Mammary microvascular endothelial cell (primary cell): ENCODE measurements at places on chromosomes 1 and 21. TPM values are rescaled to one million over a fixed set of nuclear protein-coding genes. Genes with fewer than 3 reads are reported as not detected.

Gene KRTAP19-1
- total RNA-seq: not detected in 2 replicates

Gene CD244
- total RNA-seq: not detected in 2 replicates

Gene TNFRSF4
- total RNA-seq: 1.4 and 2.0 TPM in 2 replicates

Gene NID1
- total RNA-seq: 84.1 and 87.7 TPM in 2 replicates

Gene KIF21B
- total RNA-seq: 1.00 and 1.2 TPM in 2 replicates

Gene ASTN1
- total RNA-seq: not detected in 2 replicates

Gene CELA3A
- not detected in 2 replicates for total RNA-seq

Gene CAP1
- total RNA-seq: 536 and 540 TPM in 2 replicates

Gene INTS11
- total RNA-seq: 83.0 and 98.9 TPM in 2 replicates

Gene UBL4B
- not detected in 2 replicates for total RNA-seq

Gene LDLRAD1
- not detected in 2 replicates for total RNA-seq

Gene CAPN9
- total RNA-seq: not detected in 2 replicates

Gene NR1I3
- total RNA-seq: not detected in 2 replicates

Gene PRAMEF5
- not detected in 2 replicates for total RNA-seq

Gene SYT6
- total RNA-seq: not detected in 2 replicates

Gene LRRIQ3
- total RNA-seq: 0.27 and 0.34 TPM in 2 replicates

Gene BLACAT1
- 0.05 and 0.07 TPM in 2 replicates for total RNA-seq

Gene KIF26B
- 0.15 and 0.20 TPM in 2 replicates for total RNA-seq

Gene HCN3
- total RNA-seq: 0.20 TPM in 2 replicates

Gene FMN2
- total RNA-seq: 0.15 TPM in 1 of 2 replicates, not detected in the other

Gene BEST4
- total RNA-seq: not detected in 2 replicates

Gene IL6R
- total RNA-seq: 5.3 and 8.3 TPM in 2 replicates

Gene RNU1-4
- total RNA-seq: under 0.01 TPM in 1 of 2 replicates, not detected in the other

Gene HRNR
- not detected in 2 replicates for total RNA-seq

Gene SPATA46
- total RNA-seq: not detected in 2 replicates

Gene PLA2G2F
- not detected in 2 replicates for total RNA-seq

Gene BRDT
- not detected in 2 replicates for total RNA-seq

Gene SELP
- 0.49 and 0.67 TPM in 2 replicates for total RNA-seq

Gene CFHR1
- not detected in 2 replicates for total RNA-seq

Gene OR14C36
- not detected in 2 replicates for total RNA-seq

Gene NHLH1
- total RNA-seq: 0.13 TPM in 1 of 2 replicates, not detected in the other

Gene ANKRD35
- total RNA-seq: 1.0 and 1.3 TPM in 2 replicates

Gene CEP85
- total RNA-seq: 9.5 and 13.4 TPM in 2 replicates

Gene WDR64
- total RNA-seq: not detected in 2 replicates

Gene NEGR1
- 0.25 and 0.27 TPM in 2 replicates for total RNA-seq

Gene AMY1A
- total RNA-seq: not detected in 2 replicates

Gene TCHHL1
- total RNA-seq: not detected in 2 replicates
